Osteocyte (in vitro differentiated cells): ENCODE measurements at places on chromosomes 6 and 20.

- no peak for DNase-seq
- H3K4me1 ChIP-seq, result peaks cover 22% of the 10 kb centered on the region
- no peak overlapping the region for H3K4me3 ChIP-seq
- no peak overlapping the region for H3K27ac ChIP-seq
- no peaks in the 10 kb centered on the region for H3K27me3 ChIP-seq
These were observed 66.9 kb upstream of the CLDN20 start for GRCh38 chr6:155196911-155197310.

DNA sequence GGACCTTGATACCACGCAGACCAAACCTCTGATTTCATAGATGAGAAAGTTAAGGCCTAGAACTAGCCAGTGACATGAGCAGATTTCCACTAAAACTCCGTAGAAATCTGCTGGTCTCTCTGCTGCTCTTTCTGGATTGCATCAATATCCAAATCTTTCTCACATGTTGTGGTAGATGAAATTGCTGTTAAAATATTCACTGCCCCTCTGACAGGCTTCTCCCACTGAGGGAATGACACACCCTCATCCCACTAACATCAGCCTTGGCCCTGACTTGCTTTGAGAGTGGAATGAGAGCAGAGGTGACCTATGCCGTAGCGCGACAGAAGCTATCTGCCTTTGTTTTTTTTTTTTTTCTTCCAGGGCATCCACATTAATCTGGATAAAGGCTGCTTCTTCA, 20.4 kb upstream of the EXOC2 start:
- no peaks in the 10 kb centered on the region for H3K27me3 ChIP-seq
- no peak for DNase-seq
- peaks cover 33% of the 10 kb centered on the region for H3K4me1 ChIP-seq
- no peak overlapping the region for H3K4me3 ChIP-seq

GRCh38 chr20:61434341-61434781, 182.3 kb downstream of the CDH4 start:
- H3K4me3 ChIP-seq, result no peak overlapping the region
- no peaks in the 10 kb centered on the region for H3K36me3 ChIP-seq
- no peak overlapping the region for H3K27ac ChIP-seq
- peaks cover 10% of the 10 kb centered on the region for H3K27me3 ChIP-seq

GRCh38 chr6:136831873-136832562, 9.6 kb downstream of the PEX7 start:
- no peak for DNase-seq
- no peaks in the 10 kb centered on the region for H3K27me3 ChIP-seq
- no peaks in the 10 kb centered on the region for H3K4me1 ChIP-seq
- peaks cover 41% of the 10 kb centered on the region for H3K36me3 ChIP-seq

DNA sequence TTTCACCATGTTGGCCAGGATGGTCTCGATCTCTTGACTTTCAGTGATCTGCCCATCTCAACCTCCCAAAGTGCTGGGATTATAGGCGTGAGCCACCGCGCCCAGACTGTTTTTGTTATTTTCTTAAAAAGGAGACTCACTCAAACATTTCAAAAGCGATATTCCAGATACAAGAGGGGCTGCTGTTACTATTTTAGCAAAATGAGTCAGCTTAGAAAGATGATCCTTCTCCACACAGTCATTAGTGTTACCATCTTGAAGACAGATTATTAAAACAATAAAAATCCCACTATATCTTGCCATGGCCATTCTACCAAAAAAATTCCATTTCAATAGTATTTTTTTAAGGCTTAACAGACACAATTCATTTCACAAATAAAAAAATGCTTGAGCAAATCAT, 102.8 kb downstream of the PREP start:
- H3K27me3 ChIP-seq, result no peaks in the 10 kb centered on the region
- no peak overlapping the region for H3K4me3 ChIP-seq
- H3K27ac ChIP-seq, result no peak overlapping the region
- peaks cover 10% of the 10 kb centered on the region for H3K4me1 ChIP-seq
- peaks cover 14% of the 10 kb centered on the region for H3K36me3 ChIP-seq

GRCh38 chr6:144295981-144296767, 11.0 kb downstream of the UTRN start:
- H3K27me3 ChIP-seq, result no peaks in the 10 kb centered on the region
- H3K4me3 ChIP-seq, result no peak overlapping the region
- H3K4me1 ChIP-seq, result peaks cover 65% of the 10 kb centered on the region
- peaks cover 34% of the 10 kb centered on the region for H3K36me3 ChIP-seq
- DNase-seq, result no peak
- H3K27ac ChIP-seq, result peak overlapping the region; percentile 7

DNA sequence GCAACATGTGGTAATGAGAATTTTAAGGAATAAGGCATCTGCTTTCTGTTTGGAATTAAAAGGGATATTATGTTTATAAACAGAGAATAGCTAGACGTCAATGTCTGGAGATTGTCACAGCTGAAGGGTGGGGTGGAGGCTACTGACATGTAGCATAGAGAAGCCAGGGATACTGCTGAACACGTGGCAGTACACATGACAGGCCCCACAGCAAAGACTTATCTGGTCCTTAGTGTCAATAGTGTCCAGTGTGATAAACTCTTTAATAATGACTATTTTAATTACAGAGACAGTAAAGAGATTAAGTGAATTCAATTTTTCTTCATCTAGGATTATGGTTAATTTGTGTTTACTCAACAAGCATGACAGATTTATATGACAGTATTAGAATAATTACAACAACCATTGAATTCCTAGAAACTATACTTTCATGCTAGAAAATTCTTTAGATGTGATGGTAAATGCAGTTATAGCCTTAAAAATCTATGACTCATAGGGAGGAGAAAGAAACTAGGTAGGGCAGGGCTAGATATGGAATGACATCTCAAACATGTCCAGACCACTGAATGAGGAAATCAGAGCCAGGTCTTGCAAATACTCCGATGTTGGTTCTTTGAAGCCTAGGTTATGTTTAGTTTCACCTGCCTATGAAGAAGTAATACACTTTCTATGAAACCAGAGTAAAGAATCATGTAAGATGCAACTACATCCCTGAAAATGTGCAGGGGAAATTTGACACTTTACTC, 399.5 kb downstream of the PHF3 start:
- H3K4me1 ChIP-seq, result no peaks in the 10 kb centered on the region
- H3K27me3 ChIP-seq, result peaks cover 8% of the 10 kb centered on the region
- H3K4me3 ChIP-seq, result no peak overlapping the region
- H3K36me3 ChIP-seq, result no peaks in the 10 kb centered on the region
- DNase-seq, result no peak

DNA sequence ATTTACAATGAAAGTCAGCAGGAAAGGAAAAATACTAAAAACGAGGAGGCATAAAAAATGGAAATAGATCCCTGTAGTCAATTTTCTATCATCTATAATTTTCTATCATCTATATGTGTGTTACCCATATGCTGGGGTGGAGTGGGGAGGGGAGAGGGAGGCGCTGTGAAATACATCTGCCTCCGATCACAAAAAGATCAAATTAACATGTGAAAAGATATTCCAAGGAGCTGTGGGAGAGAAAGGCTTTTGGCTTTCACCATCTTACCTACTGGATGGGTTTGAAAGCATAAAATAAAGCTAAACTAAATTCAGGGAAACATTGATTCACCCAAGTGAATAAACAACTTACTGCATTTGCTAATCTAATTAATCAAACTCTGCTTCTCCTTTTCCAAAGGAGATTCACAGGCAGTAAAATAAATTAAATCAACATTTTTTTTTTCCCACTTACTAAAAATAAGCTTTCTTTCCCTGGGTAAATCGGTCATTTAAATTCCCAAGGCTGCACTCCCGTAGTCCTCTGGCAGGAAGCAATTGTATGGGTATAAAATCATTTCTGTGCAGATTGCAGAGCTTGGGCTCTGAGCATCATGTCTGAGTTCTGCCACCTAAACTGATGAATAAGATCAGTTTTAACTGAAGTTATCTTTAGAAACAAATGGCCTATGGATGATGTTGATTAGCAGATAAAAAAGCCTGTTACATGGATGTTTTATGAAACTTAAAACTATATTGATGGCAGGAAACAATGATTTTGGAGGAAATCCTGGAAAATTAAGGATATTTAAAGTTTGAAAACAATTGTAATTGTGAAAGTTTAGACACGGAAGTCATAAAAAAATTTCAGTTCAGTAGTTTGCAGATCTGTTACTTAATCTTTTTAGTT, 147.9 kb downstream of the SOX4 start:
- H3K27ac ChIP-seq, result peak overlapping the region; percentile 75
- peaks cover 45% of the 10 kb centered on the region for H3K4me1 ChIP-seq
- no peak for DNase-seq
- H3K36me3 ChIP-seq, result no peaks in the 10 kb centered on the region
- H3K4me3 ChIP-seq, result peak overlapping the region; percentile 28

DNA sequence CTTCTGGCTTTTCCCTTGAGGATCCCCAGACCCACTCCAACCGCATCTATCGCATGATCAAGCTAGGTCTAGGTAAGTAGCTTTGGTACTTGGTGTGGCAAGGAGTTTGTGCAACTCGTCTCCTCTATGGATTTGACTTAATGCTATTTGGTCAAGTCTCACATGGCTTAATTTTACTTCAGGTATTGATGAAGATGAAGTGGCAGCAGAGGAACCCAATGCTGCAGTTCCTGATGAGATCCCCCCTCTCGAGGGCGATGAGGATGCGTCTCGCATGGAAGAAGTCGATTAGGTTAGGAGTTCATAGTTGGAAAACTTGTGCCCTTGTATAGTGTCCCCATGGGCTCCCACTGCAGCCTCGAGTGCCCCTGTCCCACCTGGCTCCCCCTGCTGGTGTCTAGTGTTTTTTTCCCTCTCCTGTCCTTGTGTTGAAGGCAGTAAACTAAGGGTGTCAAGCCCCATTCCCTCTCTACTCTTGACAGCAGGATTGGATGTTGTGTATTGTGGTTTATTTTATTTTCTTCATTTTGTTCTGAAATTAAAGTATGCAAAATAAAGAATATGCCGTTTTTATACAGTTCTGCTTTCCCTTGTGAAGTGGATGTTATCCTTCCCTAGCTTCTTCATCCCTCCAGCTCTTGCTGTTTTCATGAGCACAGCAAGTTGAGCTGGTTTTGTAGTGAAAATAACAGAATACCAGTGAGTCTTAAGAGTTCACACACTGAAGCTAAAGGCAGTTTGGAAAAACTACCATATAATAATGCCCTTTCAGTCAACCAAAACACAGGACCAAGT, 3.8 kb downstream of the SLC35B2 start:
- no peak overlapping the region for H3K4me3 ChIP-seq
- H3K27ac ChIP-seq, result peak overlapping the region; percentile 47
- H3K27me3 ChIP-seq, result no peaks in the 10 kb centered on the region
- peaks cover 62% of the 10 kb centered on the region for H3K36me3 ChIP-seq

- DNase-seq, result no peak
- H3K36me3 ChIP-seq, result peaks cover 2% of the 10 kb centered on the region
- no peaks in the 10 kb centered on the region for H3K27me3 ChIP-seq
- peaks cover 15% of the 10 kb centered on the region for H3K4me1 ChIP-seq
These were observed 47.0 kb downstream of the GOPC start for GRCh38 chr6:117555262-117555849.

DNA sequence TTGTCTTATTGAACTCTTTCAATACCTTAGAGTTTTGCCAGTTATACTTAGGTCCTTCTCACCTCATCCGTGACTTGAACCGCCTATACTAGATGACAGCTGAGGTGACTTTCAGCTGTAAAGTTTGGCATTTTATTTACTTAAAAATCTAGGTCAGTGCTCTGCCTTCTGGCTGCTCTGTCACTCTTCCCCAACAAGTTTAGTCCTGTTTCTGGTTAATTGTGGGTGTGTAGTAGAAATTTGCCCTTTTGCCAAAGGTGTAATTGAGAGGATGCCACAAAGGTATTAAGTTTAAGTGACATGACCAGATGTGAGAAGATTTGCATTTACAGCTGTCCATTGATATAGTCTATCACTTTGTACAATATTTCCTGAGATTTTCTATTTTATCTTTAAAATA, 106.2 kb downstream of the FARS2 start:
- H3K4me3 ChIP-seq, result no peak overlapping the region
- H3K27ac ChIP-seq, result no peak overlapping the region
- no peak for DNase-seq
- H3K27me3 ChIP-seq, result no peaks in the 10 kb centered on the region
- H3K36me3 ChIP-seq, result no peaks in the 10 kb centered on the region
- no peaks in the 10 kb centered on the region for H3K4me1 ChIP-seq

DNA sequence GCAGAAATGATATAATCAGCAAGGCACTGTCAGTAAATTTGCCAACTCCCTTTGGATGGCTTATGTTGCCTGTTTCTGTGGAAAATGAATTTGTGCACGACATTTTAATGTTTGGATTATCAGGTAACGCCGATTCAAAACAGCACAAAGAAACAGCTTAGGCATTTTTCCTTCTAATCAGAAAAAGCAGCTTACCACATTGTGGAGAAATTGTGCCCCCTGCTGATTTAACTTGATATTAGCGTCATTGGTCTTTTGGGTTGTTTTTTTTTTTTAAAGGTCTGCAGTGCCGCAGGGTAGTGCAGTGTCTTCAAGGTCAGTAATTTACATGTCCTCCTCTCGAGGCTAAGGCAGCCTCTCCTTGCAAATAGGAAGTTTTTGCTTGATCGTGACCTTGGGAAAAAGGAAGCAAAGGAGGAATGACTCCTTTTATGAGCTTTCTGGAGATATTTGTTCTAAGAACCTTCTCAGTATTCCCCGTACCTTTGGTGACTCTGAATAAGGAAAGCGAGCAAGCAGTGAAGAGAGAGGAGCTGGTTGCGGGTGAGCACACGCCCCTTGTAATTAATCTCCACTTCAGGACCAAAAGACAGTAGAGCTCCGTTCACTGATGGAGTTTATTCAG, 79.1 kb downstream of the ELOVL4 start:
- H3K4me1 ChIP-seq, result peaks cover 14% of the 10 kb centered on the region
- H3K27ac ChIP-seq, result no peak overlapping the region
- H3K27me3 ChIP-seq, result peaks cover 13% of the 10 kb centered on the region

DNA sequence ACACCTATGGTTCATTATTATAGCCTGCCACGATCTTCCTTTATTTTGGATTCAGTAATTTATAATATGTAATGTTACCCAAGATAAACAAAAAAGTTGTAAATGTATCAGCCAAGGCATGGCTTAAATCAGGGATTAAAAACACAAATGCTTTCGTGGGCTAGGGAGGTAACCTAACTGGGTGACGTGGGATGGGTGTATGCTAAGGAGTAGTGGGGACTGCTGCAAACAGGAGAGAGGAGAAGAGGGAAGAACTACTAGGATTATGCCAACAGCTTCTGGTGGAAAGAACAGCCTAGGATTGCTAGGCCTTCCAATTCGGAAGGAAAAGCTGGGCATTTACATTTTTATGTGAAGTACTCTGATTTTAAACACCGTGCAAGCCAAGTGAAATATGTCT, 244.8 kb upstream of the POU3F2 start:
- no peaks in the 10 kb centered on the region for H3K36me3 ChIP-seq
- H3K27me3 ChIP-seq, result peaks cover 3% of the 10 kb centered on the region
- no peak overlapping the region for H3K27ac ChIP-seq
- no peak overlapping the region for H3K4me3 ChIP-seq
- no peak for DNase-seq
- no peaks in the 10 kb centered on the region for H3K4me1 ChIP-seq

- H3K27me3 ChIP-seq, result peaks cover 32% of the 10 kb centered on the region
- no peaks in the 10 kb centered on the region for H3K36me3 ChIP-seq
- no peak overlapping the region for H3K27ac ChIP-seq
- no peak overlapping the region for H3K4me3 ChIP-seq
- DNase-seq, result no peak
These were observed 14.5 kb upstream of the RGS17 start for GRCh38 chr6:153145591-153145990.
